ENCODE measurements at places on chromosomes 2 and 18. TPM values are rescaled to one million over a fixed set of nuclear protein-coding genes. Genes with fewer than 3 reads are reported as not detected.
A peak's percentile ranks its signal among the peaks of the same experiment; 100 is the strongest.

GRCh38 chr2:29487967-29488555 is 372.8 kb downstream of the CLIP4 start:
- no peaks in the 10 kb centered on the region for H3K36me3 ChIP-seq
- no peak for DNase-seq
- no peaks in the 10 kb centered on the region for H3K4me1 ChIP-seq
- H3K4me3 ChIP-seq, result no peak overlapping the region
- no peaks in the 10 kb centered on the region for H3K27me3 ChIP-seq

- no peak overlapping the region for H3K4me3 ChIP-seq
- no peaks in the 10 kb centered on the region for H3K4me1 ChIP-seq
- no peaks in the 10 kb centered on the region for H3K27me3 ChIP-seq
- no peaks in the 10 kb centered on the region for H3K36me3 ChIP-seq
- DNase-seq, result no peak
- no peak overlapping the region for H3K27ac ChIP-seq
Measured at GRCh38 chr2:172905937-172906811, 169.5 kb upstream of the MAP3K20 start.

GRCh38 chr18:48663096-48663930 is 124.5 kb downstream of the CTIF start:
- H3K27me3 ChIP-seq, result no peaks in the 10 kb centered on the region
- peaks cover 12% of the 10 kb centered on the region for H3K36me3 ChIP-seq
- DNase-seq, result peak; percentile 11
- H3K4me1 ChIP-seq, result no peaks in the 10 kb centered on the region
- H3K4me3 ChIP-seq, result no peak overlapping the region

DNA sequence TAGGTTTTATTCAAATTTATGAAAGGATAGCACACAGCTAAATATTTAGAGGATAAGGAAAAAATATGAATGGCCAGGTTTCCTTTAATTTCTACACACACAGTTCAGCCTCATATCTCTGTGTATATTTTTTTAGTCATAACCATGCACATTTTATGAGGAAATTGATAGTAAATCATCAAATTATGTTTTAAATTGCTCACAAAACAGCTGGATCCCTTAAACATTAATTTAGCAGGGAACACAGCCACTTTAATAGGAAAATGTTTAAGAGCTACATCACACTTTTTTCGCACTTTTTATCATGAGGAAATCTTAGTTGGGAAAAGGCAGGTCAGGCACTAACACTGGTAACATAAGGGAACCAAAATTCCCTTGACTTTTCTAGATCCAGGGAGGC is 65.4 kb downstream of the PDE1A start:
- H3K4me3 ChIP-seq, result no peak overlapping the region
- H3K36me3 ChIP-seq, result no peaks in the 10 kb centered on the region
- no peak overlapping the region for H3K27ac ChIP-seq

GRCh38 chr2:43941359-43941758 is 54.4 kb downstream of the LRPPRC start:
- H3K36me3 ChIP-seq, result peaks cover 23% of the 10 kb centered on the region
- H3K4me3 ChIP-seq, result no peak overlapping the region
- no peak overlapping the region for H3K27ac ChIP-seq
- DNase-seq, result no peak
- H3K4me1 ChIP-seq, result no peaks in the 10 kb centered on the region
- no peaks in the 10 kb centered on the region for H3K27me3 ChIP-seq

DNA sequence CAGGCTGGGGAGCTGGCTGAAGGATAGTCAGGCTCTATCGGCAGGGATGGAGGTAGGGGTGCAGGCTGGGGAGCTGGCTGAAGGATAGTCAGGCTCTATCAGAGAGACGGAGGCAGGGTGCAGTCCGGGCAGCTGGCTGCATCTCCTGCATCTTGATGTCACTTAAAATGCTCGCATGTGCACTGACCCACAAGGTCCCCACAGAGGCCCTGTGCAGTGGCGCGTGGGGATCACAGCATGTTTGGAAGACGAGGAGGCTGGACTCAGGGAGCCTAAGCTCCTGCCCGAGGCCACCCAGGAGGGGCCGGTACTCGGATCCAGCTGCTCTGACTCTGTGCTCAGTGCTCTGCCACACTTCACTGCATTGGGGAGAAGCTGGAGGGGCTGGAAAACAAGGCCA is 189.0 kb upstream of the HDAC4 start:
- H3K4me3 ChIP-seq, result no peak overlapping the region
- H3K27ac ChIP-seq, result no peak overlapping the region
- no peak for DNase-seq

- H3K4me3 ChIP-seq, result no peak overlapping the region
- H3K4me1 ChIP-seq, result no peaks in the 10 kb centered on the region
- H3K36me3 ChIP-seq, result no peaks in the 10 kb centered on the region
- DNase-seq, result no peak
- H3K27me3 ChIP-seq, result no peaks in the 10 kb centered on the region
Measured at GRCh38 chr2:119265693-119266066, 42.0 kb downstream of the STEAP3 start.

GRCh38 chr18:79496237-79496977 is 100.7 kb downstream of the NFATC1 start:
- H3K4me1 ChIP-seq, result no peaks in the 10 kb centered on the region
- H3K27ac ChIP-seq, result no peak overlapping the region
- H3K4me3 ChIP-seq, result no peak overlapping the region
- peak; percentile 12 for DNase-seq
- no peaks in the 10 kb centered on the region for H3K27me3 ChIP-seq

Gene KANSL1L
- total RNA-seq, result 117 TPM

DNA sequence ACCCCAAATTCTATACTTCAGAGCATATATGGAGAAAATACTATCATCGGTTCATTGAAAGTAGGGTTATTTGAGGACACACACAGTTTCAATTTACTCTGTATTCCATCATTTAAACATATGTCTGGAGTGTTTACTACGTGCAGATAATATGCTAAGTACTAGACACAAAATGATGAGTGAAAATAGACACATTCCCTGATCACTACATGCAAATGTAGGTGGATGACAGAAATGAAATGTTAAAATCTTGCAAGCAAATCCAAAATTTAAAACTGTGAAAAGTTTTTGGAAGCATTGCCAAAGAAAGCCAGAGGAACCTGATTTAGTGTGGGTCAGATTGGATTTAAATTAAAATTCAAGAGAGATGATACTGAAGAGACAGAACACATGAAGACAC is 1106.6 kb downstream of the CBLN2 start:
- no peak overlapping the region for H3K27ac ChIP-seq
- H3K4me3 ChIP-seq, result no peak overlapping the region
- H3K27me3 ChIP-seq, result no peaks in the 10 kb centered on the region
- no peaks in the 10 kb centered on the region for H3K4me1 ChIP-seq

GRCh38 chr2:229900012-229900411 is 21.8 kb downstream of the TRIP12 start:
- no peaks in the 10 kb centered on the region for H3K27me3 ChIP-seq
- H3K4me1 ChIP-seq, result no peaks in the 10 kb centered on the region
- DNase-seq, result no peak
- no peak overlapping the region for H3K27ac ChIP-seq

DNA sequence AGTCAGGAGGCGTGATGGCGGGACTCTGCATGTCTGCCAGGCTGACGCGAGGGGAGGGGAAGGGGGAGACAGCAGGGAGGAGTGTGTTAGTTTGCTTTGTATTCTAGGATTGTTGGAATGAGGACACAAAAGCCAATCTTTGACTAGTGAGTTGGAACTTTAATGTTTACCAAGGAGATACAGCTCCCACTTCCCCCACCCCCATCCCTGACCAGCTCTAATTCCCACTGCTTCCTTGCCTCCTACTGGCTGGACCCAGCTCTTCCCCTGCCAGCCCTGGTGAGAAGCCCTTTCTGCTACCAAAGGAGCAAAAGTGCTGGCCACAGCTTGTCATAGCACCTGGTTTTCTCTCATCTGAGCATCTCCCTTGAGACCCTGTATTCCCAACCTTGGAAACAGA is 84.5 kb downstream of the CELF4 start:
- H3K27me3 ChIP-seq, result peaks cover 9% of the 10 kb centered on the region
- no peaks in the 10 kb centered on the region for H3K36me3 ChIP-seq
- DNase-seq, result no peak
- no peak overlapping the region for H3K4me3 ChIP-seq

- H3K27me3 ChIP-seq, result no peaks in the 10 kb centered on the region
- H3K4me1 ChIP-seq, result no peaks in the 10 kb centered on the region
- no peak overlapping the region for H3K27ac ChIP-seq
- no peak overlapping the region for H3K4me3 ChIP-seq
- DNase-seq, result no peak
Measured at GRCh38 chr2:4791488-4791887, 900.7 kb upstream of the SOX11 start.

GRCh38 chr2:122191331-122191730 is 435.9 kb downstream of the TSN start:
- DNase-seq, result peak; percentile 57
- H3K4me1 ChIP-seq, result peaks cover 13% of the 10 kb centered on the region
- H3K27ac ChIP-seq, result no peak overlapping the region
- H3K4me3 ChIP-seq, result no peak overlapping the region

DNA sequence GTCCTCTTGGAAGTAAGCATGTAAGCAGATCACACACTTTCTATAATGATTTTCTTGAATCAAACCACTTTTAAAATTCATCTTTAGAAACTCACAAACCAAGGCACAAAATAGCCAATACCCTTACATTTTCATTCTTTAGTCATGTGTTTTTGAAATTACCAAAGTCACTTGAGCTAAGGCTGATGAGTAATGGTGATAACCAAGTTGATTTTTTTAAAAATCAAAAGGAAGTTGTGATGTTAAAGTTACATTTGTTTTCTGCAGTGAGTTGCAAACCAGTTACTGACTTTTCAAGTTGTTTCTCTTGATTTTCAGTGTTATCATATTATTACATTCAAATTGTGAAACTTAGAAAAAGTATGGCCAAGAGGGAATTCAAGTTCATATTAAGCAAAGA is 21.5 kb upstream of the IL18RAP start:
- no peak overlapping the region for H3K4me3 ChIP-seq
- DNase-seq, result no peak

- H3K36me3 ChIP-seq, result no peaks in the 10 kb centered on the region
- H3K27ac ChIP-seq, result no peak overlapping the region
- no peaks in the 10 kb centered on the region for H3K27me3 ChIP-seq
- no peak for DNase-seq
Measured at GRCh38 chr2:22952656-22953225, 432.2 kb upstream of the KLHL29 start.

Gene TXNDC9
- 29.8 TPM for total RNA-seq

GRCh38 chr2:120779781-120780283 is 44.2 kb downstream of the GLI2 start:
- no peak overlapping the region for H3K27ac ChIP-seq
- no peaks in the 10 kb centered on the region for H3K36me3 ChIP-seq
- no peak overlapping the region for H3K4me3 ChIP-seq
- DNase-seq, result no peak
- no peaks in the 10 kb centered on the region for H3K27me3 ChIP-seq

Gene RAB27B
- total RNA-seq, result 8.2 TPM

DNA sequence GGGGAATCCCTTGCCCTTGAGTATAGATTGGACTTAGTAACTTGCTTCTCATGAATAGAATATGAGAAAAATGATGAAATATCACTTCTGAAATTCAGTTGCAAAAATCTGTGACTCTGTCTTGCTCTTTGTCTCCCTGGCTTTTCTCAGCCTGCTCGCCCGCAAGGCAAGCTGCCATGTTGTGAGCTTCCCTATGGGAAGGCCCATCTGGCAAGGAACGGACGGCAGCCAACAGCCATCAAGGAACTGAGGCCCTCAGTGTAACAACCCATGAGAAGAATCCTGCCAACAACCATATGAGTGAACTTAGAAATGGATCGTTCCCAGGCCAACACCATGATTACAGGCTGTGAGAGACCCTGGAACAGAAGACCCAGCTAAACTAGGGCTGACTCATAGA is 58.4 kb upstream of the PGAP1 start:
- H3K36me3 ChIP-seq, result no peaks in the 10 kb centered on the region
- no peak for DNase-seq
- no peaks in the 10 kb centered on the region for H3K27me3 ChIP-seq
- no peak overlapping the region for H3K4me3 ChIP-seq
- H3K27ac ChIP-seq, result no peak overlapping the region
- H3K4me1 ChIP-seq, result peaks cover 4% of the 10 kb centered on the region

- peak overlapping the region; percentile 35 for H3K4me3 ChIP-seq
- H3K36me3 ChIP-seq, result no peaks in the 10 kb centered on the region
- peak overlapping the region; percentile 40 for H3K27ac ChIP-seq
- H3K27me3 ChIP-seq, result no peaks in the 10 kb centered on the region
Measured at GRCh38 chr2:222862106-222862908, 1.5 kb downstream of the ACSL3 start.

GRCh38 chr18:77870199-77870598 is 620.6 kb downstream of the GALR1 start:
- no peaks in the 10 kb centered on the region for H3K36me3 ChIP-seq
- peaks cover 4% of the 10 kb centered on the region for H3K27me3 ChIP-seq
- peak overlapping the region; percentile 29 for H3K27ac ChIP-seq
- H3K4me1 ChIP-seq, result peaks cover 3% of the 10 kb centered on the region

Gene SLC9A4
- not detected for total RNA-seq
